ENCODE measurements at places on chromosomes 16 and 17. TPM values are rescaled to one million over a fixed set of nuclear protein-coding genes. Genes with fewer than 3 reads are reported as not detected.

DNA sequence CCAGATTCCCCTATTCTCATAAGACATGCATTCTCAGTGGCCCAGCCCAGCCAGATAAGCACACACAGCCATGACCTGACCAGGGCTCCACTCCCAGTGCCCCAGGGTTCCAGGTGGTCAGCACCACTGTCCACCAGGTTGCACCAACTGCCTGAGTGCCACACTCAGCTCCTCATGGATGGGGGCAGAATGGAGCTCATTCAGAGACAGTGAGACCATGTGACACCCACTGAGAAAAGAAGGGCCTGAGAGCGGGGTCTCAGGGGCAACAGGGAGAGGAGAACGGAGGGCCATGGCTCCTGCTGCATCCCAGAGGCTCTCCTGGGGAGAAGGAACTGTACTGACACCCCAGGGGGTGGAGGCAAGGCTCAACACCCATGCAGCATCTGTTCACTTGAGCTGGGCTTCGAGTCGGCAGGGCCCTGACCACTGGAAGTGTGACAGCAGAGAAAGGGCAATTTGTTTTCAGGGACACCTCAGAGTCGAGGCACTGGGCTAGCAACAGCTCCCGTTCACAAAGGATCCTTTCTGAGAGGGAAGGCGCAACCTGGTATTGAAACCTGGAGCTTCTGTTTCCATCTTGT lies 18.7 kb upstream of the SLC38A8 start:
- no peak for DNase-seq

- no peak for DNase-seq
These were observed 23.5 kb upstream of the TOB1 start for GRCh38 chr17:50889528-50890118.

DNA sequence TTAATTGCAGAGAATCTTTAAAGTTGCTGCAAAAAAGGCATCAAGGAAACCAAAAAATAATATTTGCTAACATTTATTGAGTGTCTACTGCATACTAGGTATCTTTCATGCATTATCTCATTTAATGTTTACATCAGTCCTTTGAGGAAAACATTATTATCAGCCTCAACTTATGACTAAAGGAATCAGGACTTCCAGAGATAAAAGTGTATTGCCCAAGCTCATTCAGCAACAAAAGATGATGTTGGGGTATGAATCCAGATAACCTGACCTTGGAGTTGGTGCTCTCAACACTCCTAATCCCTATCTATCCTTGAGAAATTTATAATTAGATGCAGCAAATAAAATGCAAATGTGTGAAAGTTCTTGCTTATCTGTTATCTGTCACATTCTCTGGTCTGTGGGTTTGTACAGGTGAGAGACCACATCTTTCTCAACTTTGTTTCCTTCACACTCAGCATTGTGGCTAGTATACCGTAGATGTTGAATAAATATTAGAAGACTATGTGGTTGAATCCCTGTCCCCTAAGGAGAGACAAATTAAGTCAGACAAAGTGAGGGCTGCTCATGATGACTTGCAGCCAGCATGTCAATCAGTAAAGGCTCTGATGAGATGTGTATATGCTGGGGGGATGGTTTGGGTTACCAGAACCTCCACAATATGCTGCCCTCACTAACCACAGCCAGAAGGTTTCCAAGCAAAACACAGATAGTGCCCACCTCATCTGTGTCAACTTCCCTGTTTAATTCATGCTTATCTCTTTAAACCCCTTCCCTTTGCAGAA lies 82.6 kb downstream of the NOG start:
- DNase-seq, result no peak

DNA sequence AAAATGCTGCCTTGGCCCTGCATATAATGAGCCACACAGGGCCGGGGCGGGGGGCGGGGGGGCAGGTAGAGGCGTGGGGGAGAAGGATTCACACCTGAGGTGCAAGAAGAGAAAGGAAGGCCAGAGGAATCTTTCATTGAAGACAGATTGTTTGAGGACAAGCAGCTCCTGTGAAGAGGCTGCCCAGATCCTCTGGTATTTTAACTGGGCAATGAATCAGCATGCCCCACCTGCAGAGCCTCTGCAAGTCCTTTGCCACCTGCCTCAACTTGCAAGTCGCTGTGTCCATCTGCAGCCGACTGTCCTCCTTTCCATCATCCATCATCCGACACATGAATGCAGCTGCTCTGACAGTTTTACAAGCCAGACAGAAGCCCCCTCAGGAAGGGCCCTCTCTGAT lies 1.2 kb upstream of the SOST start:
- no peak for DNase-seq

GRCh38 chr16:67528870-67529581 lies 397 bp downstream of the RIPOR1 start:
- peak; percentile 52 for DNase-seq

GRCh38 chr16:58280146-58280845 lies 14.5 kb downstream of the PRSS54 start:
- DNase-seq, result peak; percentile 9

DNA sequence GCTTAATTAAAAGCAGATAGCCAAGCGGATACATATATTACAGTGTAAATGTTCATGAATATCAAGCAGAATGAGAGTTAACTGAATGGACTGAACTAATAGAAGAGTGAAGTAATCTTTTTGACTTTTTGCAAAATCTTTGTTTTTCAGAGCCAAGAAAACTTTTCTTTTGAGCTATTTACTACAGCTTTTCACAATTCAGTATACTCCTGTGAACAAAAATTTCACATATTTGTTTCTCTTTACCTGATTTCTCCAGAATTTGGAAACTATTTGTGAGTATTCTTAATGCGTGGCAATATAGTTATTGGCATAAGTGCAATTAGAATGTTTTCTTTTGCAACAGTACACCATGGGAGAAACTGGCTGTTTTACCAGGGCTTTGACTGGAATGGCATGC lies 9.1 kb upstream of the DUXB start:
- DNase-seq, result no peak

- no peak for DNase-seq
These were observed 9.4 kb downstream of the CTRL start for GRCh38 chr16:67922221-67922620.

GRCh38 chr17:38339891-38340290 lies 3.9 kb downstream of the GPR179 start:
- no peak for DNase-seq

DNA sequence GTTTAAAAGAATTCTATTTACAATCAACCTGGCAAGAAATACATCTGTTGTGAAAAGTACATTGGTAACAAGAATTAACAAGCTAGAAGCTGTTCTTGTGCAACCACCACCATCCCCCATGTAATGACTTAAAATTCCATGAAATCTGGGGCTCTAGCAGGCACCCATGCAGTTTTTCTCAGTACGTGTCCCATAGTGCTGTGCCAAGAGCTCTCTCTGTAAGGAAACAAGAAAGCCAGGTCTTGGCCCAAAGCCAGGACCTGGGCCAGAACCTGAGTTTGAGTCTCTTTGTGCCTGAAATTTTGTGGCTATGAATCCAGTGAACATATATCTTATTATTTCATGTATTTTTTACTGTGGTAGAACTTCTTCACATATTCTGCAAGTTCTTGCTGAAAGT lies 46.6 kb downstream of the NUP93 start:
- no peak for DNase-seq

DNA sequence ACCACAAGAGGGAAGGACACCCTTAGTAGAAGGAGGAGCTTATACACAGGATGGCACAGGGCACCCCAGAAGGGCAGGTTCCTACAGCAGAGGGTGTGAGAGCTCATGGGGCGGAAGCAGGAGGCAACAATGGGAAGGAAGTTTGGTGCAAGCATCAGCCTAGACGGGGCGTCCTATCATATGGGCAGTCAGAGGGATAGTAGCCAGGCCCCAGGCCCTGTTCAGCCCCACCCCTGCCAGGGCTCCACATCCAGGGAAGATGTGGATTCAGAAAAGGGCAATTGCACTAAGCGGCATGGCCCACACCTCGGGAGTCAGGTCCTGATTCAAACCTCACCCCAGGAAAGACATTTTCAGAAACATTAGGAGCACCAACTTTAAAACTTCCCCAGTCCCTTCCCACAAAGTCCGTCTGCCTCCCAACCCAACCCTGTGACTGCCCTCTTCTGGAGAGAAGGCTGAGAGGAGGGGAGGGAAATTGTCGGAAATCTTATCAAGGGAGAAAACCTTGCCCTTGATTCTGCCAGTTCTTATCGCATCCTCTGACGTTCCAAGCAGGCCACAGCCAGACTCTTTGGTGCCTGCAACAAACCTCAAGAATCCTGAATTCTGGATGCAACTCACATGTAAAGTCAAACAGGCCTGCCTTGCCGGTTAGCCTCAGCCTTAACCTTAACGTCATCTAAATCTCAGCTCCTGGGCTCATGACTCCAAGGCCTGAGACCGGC lies 198.8 kb upstream of the CDH5 start:
- DNase-seq, result peak; percentile 15

DNA sequence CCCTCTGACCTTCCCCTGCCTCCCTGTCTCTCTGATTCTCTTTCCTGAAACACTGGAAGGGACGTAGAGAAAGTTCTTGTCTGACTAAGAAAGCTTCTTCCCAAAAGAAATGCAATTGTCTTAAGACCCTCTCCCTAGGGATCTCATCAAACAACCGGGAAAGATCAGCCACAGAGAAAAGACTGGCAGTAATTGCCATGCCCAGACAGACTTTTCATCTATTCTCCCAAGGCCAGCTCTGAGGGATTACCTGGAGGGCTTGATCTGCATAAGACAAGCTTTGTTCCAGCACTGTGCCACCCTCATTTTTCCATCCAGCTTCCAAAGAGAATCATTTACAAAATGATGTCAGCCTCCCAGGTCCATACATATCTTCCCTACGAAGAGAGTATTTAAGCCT lies 38.8 kb upstream of the HS3ST3A1 start:
- no peak for DNase-seq

GRCh38 chr16:69017036-69017783 lies 88.2 kb upstream of the HAS3 start:
- peak; percentile 66 for DNase-seq

- no peak for DNase-seq
These were observed 47.5 kb downstream of the COX4I1 start for GRCh38 chr16:85847036-85847435.

GRCh38 chr17:43814714-43815113 lies 18.2 kb downstream of the MPP3 start:
- DNase-seq, result no peak

- peak; percentile 95 for DNase-seq
These were observed 5.0 kb upstream of the TLCD2 start for GRCh38 chr17:1714980-1715802.

GRCh38 chr17:42378359-42378958 lies 9.8 kb downstream of the STAT3 start:
- no peak for DNase-seq

DNA sequence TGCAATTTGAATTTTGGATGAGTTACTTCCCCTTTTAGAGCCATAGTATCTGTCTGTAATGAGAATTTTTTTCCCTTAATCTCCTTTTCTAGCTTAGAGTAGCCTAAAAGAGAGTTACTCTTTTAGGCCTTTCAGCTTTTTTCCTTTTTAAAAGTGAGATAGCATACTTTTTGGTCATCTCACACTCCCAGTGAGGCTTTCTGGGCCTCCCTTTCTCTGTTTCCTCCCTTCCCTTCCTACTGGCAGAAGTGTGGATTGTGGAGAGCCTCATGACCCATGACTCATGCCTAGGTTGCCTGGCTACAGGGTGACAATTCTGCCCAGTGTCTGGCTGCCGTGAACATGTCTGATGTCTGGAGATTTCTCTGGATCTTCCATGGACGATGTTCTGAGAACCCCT lies 15.2 kb downstream of the KRT23 start:
- peak; percentile 86 for DNase-seq

DNA sequence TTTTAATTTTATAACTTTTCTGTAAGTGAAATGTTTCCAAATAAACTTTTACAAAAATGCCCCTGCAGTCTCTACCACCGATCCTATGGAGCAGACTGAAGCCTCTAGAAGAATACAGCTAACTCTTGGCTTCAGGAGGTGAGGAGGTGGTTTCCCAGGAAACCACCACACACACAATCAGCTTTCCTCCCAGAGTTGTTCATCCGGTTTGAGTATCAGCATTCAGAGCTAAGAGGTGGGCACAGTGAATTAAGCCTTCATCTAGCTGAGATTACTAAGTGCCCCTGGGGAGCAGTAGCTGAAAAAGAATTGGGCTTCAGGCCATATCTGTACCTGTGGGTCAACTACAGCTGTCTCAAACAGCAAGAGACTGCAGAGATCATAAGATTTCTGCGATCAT lies 139.7 kb downstream of the AATF start:
- DNase-seq, result no peak

TBC1D3G gene
- not detected for total RNA-seq

SUPT4H1 gene
- 50.2 TPM for total RNA-seq

CENPX gene
- total RNA-seq, result 88.1 TPM

PMP22 gene
- 26.7 TPM for total RNA-seq

TBC1D26 gene
- total RNA-seq, result not detected

HEATR9 gene
- not detected for total RNA-seq

SERPINF2 gene
- total RNA-seq, result 0.06 TPM

SLC13A2 gene
- not detected for total RNA-seq

EPX gene
- total RNA-seq, result not detected

ALDOC gene
- 2.4 TPM for total RNA-seq

TAT gene
- total RNA-seq, result not detected

Data from Daoy (cell line).